ENCODE measurements at places on chromosomes 1 and 21.

DNA sequence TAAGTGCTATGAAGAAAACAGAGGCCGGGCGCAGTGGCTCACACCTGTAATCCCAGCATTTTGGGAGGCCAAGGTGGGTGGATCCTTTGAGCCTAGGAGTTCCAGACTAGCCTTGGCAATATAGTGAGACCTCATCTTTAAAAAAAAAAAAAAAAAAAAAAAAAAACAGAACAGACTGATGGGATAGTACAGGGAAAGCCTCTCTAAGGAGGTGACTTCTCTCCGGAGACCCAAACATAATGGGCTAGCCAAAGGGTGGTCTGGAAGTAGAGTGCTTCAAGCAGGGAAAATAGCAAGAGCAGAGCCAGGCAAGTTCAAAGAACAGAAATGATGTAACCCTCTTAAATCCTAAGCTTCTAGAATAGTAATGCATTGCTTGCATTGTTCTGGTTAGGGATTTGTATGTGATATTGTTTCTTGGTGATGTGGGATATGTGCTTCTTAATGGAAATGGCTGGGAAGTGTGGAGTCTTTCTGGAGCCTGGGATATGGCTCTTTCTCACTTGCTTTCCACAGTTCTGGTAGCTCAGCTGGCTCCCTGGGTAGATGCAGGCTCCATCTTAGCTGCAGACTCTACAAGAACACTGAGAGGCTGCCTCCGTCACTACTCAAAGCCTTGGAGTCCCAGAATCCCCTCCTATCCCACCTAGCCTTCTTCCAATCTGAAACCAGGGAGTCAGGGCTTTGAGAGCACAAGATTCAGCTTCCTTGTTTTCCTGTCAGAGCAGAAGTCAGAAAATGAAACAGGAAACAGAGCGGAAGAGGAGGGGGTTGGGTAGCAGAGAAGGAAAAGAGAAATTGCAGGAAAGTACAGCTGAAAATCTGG lies 1.9 kb upstream of the PIGV start:
- DNase-seq, result no peak

GRCh38 chr1:181100934-181101333 lies 12.4 kb downstream of the IER5 start:
- no peak for DNase-seq

GRCh38 chr1:172480431-172480830 lies 36.6 kb upstream of the PIGC start:
- no peak for DNase-seq

- no peak for DNase-seq
Measured at GRCh38 chr1:197103300-197103699, 36.2 kb upstream of the F13B start.

GRCh38 chr1:118627435-118627834 lies 360.7 kb downstream of the TBX15 start:
- DNase-seq, result no peak

- peak; percentile 27 for DNase-seq
Measured at GRCh38 chr1:172670791-172671190, 11.9 kb downstream of the FASLG start.

- DNase-seq, result no peak
Measured at GRCh38 chr1:24418898-24419628, 3.5 kb downstream of the NIPAL3 start.

GRCh38 chr1:86708920-86709319 lies 4.5 kb downstream of the SH3GLB1 start:
- DNase-seq, result no peak

DNA sequence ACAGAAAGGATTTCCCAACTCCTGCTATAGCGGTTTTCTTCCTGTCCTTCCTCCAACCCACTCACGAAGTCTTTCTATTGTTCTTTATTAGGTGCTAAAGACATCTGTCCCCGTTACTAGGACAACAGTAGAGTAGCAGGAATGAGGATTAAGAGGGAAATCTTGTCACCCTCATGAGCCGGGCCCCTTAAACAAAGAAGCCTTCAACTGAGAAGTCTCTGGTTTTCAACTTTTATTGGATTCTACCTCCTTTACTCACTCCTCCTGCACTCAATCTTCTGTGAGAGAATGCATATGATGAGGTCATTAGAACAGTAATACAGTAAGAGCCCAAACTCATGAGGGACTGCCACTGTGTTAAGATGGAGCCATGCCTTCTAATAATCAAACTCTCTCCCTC lies 206.3 kb downstream of the OMA1 start:
- DNase-seq, result no peak

DNA sequence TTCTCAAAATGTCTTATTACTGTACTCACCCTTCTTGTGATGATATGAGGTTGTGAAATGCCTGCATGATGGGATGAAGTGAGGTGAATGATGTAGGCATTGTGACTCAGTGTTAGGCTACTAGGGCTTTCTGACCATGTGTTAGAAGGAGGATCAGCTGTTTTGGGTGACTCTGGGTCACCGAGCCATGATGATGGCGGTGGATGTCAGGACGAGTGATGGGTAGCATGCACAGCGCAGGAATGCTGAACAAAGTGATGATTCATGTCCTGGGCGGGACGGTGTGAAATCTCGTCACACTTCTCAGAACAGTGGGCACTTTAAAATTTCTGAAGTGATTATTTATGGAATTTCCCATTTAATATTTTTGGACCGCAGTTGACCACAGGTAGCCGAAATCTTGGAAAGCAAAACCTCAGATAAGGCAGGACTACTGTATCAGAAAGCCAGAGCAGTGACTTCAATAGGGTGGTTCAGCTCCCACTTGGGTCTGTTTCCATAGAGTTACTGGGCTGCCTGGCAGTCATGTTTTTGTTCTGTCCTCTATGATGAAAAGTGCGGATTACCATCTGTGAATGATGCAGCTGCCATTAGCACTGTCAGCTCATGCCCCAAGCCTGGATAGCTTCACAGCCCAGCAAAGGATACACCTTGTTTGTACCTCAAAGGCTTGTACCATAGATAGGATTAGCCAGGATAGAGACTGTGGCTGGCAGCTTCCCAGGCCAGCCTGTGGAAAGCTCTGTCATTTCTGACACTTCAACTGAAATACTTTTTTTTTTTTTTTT lies 26.6 kb downstream of the IL6R start:
- peak; percentile 47 for DNase-seq

GRCh38 chr1:245754463-245754961 lies 599.7 kb downstream of the KIF26B start:
- no peak for DNase-seq

DNA sequence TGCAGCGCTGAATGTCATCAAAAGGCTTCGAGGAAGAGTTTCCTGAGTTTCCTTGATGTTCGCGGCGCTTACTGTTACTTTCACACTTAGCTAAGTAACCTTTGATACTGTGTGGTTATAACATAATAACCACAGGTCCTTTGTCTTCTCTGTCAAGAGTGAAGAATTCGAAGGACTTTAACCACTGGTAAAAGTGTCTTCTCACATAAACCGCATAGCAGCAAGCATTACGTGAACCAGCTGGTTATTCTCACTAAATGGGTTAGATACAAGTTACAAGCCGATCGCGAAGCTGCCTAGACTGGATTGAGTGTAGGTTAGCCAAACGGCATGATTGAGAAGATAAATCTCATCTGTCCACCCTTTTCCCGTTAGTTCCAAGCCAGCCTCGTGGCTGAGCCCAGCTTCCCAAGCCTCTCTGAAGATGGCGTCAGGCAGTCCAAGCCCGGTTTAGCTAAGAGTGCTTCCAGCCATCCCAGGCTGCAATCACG lies 18.3 kb upstream of the IFNGR2 start:
- DNase-seq, result no peak

DNA sequence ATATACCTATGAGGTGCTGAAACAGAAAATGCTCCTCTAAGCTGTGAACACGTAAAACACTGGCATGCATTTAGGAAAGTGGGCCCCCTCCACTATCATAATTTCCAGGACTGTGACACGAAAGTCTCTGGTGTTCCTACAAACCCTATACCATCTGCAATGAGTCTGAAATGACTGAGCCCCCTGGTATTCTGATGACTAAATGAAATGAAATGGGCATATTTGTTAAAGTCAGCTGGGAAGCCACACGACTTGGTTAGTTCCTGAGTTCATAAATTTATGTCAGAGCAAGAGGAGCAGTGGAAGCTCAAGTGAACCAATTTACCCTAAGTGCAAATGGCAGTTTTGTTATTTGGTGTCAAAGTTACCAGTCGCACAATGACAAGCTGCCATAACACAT lies 182.3 kb downstream of the KCTD3 start:
- DNase-seq, result no peak

DNA sequence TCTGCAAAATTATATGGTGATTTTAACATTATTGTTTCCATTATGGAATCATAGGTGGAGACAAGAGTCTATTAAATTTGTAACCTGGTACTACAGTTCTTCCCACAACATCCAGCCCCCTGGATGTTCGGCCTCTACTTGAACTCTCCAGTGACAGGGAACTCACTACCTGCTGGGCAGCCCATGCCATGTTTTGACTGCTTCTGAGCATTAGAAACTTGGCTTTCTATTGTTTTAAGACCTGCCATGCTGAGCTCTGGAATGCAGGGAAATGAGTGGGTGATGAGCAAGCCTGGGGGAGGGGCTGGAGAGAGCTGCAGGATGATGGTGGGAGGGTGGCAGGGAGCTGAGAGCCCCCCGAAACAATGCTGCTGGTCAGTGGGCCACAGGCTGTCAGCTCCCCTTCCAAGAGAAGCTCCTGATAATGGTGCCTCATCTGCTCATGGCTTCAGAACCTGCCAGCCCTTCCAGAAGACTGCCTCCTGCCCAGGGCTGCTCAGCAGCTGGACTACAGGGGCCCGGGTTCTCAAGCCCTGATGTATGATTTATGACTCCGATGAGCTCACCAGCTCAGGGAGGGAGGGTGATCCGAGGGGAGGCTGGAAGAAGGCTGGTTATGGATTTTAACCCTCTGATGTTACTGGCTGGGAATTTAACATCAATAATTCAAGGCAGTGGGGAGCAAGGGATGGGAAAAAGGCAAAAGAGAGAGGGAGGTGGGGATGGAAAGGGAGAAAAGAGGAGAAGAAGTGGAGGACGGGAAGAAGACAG lies 205.0 kb downstream of the HIVEP3 start:
- DNase-seq, result no peak

GRCh38 chr1:145804235-145805045 lies 19.5 kb downstream of the RNF115 start:
- DNase-seq, result no peak

DNA sequence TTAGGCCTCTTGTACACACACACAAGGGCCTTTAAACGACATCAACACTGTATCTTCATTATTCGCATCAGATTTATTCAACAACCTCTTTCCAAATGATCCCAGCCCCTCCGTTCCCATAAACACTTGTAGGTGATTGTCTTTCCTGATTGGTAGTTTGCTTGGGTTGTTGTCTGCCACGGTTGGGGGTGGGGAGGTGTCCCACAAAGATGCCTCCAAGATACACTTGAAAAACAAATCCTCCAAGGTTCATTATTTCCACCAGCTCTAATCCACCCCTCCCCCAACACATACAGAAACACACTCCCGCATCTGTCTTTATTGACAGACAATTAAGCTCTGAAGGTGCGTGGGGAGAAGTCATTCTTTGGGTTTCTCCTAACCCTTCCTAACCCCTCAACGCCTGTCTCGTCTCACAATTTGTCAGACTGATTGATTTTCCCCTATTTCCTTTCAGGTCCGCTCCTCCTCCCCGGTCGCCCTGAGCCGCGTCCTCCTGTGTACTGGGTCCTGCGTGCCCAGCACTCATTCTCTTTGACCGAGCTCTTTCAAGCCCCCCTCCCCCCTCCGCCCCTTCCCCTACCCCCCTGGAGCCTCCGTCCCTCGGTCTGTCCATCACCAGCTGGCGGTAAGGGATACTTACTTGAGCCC lies 1.4 kb downstream of the WDR26 start:
- no peak for DNase-seq

DNA sequence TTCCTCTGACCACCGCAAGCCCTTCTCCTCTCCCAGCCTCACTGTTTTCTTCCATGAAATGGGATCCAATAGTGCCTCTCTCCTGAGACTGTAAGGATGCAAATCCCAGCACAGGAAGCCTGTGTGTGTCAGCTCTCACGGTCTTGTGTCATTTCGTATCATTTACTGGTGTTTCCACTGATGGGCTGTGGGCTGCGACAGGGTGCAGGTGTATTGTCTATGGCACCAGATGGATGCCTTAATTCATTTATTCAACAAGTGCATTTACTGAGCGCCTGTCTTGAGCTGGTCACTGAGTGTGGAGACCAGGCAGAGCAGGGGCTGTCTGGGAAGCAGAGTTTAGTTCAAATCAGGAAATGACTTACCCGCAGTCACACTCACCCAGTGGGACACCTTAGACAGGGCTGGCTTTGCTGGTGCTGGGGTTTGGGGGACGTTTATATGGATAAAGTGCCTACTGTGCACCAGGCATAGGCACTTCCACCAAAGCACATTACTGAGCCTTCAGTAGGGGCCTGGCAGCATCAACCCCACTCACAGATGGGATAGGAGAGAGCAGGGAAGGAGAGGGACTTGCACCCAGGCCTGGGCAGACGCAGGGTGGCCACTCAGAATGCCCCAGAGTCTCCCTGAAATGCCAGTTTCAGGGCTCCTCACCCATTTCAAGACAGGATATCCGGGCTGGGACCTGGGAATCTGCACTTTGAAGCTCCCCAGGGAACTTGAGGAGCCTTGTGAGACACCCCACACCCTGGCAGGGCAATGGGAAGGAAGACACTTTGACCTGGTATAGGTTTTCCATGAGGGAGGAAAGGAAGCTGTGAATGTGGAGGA lies 398.9 kb downstream of the MATN1 start:
- DNase-seq, result no peak

GRCh38 chr21:21806711-21807597 lies 808.7 kb downstream of the NCAM2 start:
- DNase-seq, result no peak

DNA sequence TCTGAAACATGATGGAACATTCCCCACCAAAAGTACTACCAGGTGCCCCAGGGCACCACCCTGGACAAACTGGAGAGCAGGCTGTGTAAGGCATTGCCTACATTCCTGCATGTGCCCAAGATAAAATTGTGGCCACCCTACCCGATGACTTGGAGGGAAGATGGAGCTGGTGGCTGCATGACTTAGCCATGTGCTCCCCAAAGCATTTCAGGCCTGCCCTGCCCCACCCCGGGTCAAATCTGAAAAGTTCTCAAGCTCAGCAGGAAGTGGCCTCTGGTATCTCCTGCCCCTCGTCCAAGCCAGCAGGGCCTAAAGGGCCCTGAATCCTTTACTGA lies 8.5 kb downstream of the CD2 start:
- no peak for DNase-seq

DNA sequence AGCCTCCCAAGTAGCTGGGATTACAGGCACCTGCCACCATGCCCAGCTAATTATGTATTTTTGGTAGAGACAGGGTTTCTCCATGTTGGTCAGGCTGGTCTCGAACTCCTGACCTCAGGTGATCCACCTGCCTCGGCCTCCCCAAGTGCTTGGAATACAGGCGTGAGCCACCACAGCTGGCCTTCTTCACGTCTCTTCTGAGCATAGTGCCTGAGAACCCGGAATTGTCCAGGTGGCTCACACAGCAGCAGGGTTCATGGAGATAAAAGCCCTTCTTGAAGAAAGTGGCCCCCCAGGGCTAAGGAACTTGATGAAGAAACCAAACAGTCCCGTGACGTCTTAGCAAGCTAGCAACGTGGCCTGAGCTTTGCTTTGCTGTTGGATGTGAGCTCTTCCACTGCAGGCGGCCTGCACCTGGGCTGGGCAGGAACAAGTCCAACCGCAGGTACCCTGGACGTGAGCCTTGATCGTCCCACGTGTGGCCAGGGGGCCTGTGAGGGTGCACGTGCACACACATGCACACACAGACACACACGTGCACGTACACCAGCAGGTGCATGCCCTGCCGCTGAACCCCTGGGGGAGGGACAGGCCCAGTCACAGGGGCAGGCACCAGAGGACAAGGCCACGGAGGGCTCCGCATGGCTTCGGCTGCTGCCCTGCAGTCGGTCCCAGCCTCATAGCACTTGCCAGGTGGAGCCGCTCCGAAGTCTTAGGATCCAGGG lies 23.4 kb upstream of the TRAPPC10 start:
- DNase-seq, result no peak
